ENCODE measurements at places on chromosomes 1 and 21.

DNA sequence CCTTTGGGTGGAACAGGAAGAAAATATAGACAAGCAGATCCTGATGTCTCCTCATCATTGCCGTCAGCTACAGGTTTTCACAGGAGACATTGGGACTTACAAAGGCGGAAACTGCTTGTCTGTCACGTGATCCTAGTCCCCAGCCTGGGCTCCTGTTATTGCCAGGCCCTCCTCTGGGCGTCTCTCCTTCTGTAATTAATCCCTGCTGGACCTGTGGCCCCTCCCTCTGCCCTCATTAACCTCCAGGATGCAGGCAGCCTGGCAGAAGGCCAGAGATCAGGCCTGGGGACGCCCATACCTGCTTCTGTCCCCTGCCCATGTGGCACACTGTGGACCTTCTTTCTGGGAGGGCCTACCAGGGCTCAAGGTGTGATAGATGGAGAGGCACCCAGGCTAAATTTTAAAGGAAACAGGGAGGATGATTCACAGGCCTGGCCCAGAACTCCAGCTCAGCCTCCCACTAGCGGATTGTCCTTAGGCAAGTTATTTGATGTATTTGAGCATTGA is 2.4 kb downstream of the S100A5 start:
- no peak for DNase-seq

DNA sequence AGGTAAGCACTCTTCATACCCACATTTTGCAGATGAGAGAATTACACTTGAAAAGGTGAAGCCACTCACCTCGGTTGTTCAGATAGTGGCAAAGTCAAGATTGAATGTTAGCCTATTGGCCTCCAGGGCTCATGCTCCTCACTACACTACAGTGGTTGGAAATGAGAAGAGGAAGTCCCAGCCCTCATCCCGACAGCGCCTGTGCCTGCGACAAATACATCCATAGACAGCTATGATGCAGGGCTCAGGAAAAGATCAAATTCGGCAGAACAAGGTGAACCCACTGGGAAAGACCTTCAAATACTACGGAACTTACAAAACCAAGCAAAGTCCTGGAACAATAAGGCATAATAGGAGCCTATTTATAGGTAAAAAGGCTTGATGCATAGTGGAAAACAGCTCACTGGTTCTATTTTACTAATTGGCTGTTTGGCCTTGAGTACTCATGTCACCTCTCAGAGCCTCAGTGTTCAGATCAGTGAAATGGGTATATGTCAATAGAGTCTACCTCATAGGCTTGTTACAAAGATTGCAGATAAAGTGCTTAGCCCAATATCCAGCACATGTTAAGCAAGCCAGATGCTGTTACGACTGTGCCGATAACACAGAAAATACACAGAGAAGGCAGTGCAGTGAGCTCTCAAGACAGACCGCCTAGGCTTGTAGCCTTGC is 3.5 kb downstream of the SPOCD1 start:
- no peak for DNase-seq

DNA sequence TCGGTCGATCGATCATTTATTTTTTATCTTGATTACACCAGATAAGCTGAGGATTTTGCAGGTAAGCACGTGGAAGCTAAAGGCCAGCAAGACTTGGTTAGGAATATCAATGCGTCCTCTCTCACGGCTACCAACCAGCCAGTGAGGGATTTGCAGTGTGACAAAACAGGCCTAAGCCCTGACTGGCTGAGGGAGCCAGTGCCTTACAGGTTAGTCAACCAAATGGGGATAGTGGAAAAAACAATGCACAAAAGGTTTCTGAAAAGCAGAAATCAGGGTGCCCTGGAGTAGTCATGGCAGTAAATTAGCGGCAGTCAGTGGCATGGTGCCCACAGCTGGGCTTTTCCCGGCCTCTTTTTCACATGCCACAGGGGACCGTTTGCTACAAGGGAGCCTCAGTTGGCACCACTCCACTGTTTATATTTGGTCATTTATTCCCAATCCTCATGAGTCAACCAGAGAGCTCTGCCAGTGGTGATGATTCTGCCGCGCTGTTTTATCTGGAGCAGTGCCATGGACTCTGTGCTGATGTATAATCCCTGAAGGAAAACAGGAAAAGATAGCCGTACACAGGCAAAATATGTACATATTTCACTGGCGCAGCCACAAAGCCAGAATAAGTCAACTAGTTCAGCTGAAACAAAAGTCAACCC is 167.6 kb downstream of the RHOU start:
- DNase-seq, result no peak

- DNase-seq, result no peak
Observed at GRCh38 chr1:72184099-72184701, 98.1 kb downstream of the NEGR1 start.

DNA sequence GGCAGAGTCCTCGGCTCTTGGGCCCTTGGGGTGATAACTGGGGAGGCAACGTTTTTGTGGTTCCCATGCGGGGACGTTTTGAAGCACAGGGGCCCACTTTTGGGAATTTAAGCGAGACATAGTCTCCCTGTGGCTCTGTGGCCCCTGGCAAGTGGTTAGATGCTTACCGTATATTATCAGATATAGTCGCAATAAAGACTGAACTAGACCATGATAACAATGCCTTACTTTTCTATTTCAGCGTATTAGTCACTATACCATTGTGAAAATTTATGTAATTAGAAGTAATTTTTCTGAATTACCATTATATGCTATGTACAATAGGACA is 538 bp upstream of the RCAN1 start:
- no peak for DNase-seq

DNA sequence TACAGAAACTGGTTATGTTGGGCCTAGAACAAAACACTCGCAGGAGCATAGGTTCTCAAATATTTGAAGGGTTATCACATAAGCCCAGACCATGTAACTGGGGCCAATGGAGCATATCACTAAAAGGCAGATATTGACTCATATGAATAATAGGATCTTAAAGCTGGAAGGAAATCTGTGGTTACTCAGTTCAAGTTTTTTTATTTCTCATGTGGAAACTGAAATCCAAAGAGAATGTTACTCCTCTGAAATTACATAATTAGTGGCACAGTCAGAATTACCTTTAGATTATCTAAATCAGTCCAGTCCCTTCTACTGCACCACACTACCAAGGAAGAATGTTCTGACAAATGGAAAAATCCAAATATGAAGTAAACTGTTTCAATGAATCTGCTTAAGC is 12.0 kb downstream of the SLAMF8 start:
- no peak for DNase-seq

DNA sequence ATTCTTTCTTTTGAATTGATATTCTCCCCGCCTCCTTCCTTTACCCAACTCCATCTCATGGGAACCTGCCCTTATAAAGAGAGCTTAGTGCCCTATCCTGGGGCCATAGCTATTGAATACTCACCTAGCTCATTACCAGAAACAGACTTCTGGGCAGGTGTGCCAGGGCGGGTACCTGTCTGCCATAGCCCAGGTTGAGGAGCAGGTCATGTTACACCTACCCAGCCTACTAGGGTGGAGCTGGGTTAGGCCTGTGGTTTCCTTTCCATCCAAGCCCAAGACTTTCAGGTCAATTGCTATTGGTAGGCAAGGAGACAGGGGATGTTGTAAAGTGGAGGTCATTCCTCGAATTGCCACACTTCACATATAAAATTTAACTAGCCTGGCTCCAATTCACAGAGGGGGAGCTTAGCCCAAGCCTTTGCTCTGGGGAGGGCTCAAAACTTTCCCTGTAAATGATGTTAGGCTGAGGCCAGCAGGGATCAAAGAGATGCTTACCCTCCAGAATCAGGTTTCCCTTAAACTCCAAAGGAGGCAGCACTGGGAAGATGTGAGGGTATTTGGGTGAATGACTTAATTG is 87.1 kb upstream of the IPO9 start:
- no peak for DNase-seq

DNA sequence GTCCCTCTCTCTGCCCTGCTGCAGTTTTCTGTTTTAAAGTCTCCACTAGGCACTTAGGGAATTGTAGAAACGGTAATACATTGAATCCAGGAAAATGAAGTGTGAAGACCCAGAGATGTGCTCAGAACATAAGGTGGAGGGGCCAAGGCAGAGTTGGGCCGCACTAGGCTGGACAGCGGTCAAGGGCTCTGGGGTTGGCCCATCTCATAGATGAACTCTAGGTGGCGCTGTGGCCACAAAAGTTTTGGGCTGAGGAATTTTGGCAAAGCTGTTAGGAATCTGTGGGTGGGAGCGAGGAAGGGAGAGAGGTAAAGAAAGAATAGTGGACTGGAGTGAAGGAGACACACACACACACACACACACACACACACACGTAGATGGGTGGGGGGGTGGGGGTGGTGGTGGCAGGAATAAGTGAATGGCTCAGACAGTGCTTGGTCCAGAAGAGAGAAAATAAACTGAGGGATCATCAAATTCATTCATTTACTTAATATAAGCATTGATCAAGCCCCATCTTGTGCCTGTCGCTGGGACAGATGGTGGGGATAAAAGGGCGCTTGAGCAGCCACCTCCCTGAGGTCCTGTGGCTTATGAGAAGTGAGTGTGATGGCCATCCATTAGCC is 258.5 kb downstream of the TRABD2B start:
- DNase-seq, result no peak

DNA sequence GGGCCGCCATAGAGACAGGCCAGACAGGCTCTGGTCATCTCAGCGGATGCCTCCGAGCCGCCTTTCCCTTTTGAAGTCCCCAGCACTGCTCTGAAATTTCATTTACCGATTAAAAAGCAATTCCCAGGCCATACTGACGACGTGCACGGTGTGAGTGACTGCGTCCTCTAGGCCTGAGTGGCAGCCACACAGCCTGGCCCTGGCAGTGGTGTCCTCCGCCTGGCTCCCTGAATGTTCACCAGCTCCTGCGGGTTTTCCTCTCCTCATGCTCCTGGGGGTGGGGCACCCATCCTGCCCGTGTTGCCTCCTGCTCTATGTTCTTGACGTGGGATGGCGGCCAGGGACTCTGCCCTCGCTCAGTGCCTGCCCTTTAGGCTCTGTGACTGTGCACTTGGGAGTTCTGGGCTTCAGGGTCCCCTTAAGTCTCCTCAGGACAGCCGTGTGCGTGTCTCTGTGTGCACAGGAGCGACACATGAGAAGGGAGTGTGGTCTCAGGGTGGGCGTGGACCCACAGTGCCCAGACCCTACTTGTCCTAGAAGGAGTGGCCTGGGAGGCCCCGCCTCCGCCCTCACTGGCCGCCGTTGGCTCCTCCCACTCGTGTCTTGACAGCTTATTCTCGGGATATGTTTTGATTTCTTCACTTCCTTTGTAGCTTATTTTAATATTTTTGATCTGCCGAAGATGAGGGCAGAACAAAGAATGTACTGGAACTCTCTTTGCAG is 3.6 kb downstream of the SKI start:
- no peak for DNase-seq

DNA sequence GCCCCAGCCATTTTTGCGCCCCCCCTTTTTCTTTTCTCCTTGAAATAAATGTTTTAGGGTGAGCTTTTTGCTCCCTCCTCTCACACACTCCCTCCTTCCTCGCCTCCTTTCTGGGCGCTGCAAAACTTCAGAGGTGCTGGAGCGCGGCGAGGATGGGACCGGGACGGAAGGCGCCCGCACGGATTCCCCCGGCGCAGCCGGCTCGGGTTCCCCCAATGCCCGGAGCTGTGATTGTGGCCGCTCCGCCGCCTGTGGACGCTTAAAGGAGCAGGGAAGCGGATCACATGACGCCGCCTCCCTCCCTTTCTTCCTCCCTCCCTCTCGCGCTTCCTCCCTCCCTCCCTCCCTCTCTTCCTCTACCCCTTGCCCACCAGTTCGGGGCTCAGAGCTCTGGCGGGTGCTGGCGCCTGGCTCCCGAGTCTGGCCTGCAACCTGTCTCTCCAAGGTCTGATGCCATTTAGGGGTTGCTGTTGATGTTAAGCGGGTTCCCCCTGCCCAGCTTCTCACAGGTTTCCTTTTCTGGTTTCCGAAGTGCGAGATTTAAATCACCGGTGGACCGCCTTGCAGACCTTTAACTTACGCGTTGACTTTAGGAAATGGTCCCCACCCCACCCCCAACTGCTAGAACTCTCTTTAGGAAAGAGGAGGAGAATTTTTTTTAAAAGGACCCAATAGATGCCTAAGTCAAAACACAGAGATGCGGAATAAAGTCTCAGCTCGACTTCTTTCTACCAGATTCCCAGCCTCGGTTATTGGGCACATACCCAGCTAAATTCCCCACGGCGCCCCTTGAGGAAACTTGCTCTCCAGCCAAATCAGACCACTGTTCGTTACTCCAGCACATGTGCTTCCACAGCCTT is at the start of gene WLS:
Gene WLS, minus strand, starts transcription at position 235 of the 860 bp plus-strand sequence. Its CDS starts 224 bp downstream, at position 11.
- no peak for DNase-seq

DNA sequence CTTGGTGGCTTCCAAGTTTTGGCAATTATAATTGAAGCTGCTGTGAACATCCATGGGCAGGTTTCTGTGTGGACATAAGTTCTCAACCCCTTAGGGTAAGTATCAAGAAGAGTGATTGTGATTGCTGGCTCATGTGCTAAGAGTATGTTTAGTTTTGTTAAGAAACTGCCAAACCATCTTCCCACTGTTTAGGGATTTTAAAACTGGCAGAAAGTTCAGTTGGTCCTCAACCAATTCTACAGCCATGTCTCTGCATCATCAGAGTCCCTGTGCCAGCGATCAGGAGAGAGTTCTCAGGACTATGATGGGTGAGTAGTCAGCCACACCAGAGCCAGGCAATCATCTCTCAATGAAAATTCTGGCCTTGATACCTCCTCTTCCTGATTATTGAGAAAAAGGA is 193.8 kb downstream of the ZC3H11B start:
- no peak for DNase-seq

- no peak for DNase-seq
Observed at GRCh38 chr1:25765136-25765922, 34.7 kb upstream of the SELENON start.

GRCh38 chr1:200265881-200266280 is 144.0 kb downstream of the ZNF281 start:
- DNase-seq, result no peak

DNA sequence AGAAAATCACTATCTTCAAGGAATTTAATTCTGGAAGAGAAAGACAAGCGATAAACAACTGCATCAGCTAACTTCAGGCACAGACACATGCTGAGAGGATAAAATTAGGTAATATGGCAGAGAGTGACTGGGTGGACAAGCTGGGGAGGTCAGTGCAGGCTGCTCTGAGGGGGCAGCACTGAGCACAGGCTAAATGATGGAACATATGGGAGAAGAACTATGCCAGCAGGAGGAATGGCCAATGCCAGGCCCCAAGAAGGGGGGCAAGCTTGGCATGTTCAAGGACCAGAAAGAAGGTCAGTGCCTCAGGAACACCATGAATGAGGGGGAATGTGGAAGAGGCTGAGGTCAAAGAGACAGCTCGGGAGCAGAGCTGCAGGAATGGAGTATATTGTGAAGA is 190.7 kb upstream of the MAP1LC3C start:
- no peak for DNase-seq

- DNase-seq, result no peak
Observed at GRCh38 chr1:25577134-25577920, 33.9 kb downstream of the LDLRAP1 start.

GRCh38 chr1:26999440-26999987 is 6.0 kb downstream of the TRNP1 start:
- no peak for DNase-seq

Data from GM18507 (cell line).